SJSA1 (cell line): ENCODE measurements at places on chromosomes 16 and 17. TPM values are rescaled to one million over a fixed set of nuclear protein-coding genes. Genes with fewer than 3 reads are reported as not detected.

GRCh38 chr16:67193536-67193935 lies 1.6 kb downstream of the E2F4 start:
- no peak overlapping the region for H3K27ac ChIP-seq
- H3K27me3 ChIP-seq, result no peaks in the 10 kb centered on the region
- peak overlapping the region; percentile 93 for H3K4me3 ChIP-seq
- H3K36me3 ChIP-seq, result peaks cover 65% of the 10 kb centered on the region

Gene HSF4
- total RNA-seq, result 3.9 and 12.8 TPM in 2 replicates

Gene CCL16
- not detected in 2 replicates for total RNA-seq

- peak overlapping the region; percentile 10 for H3K27ac ChIP-seq
- no peaks in the 10 kb centered on the region for H3K27me3 ChIP-seq
- peaks cover 13% of the 10 kb centered on the region for H3K4me1 ChIP-seq
- no peaks in the 10 kb centered on the region for H3K36me3 ChIP-seq
- peak; percentile 49 for DNase-seq
- no peak overlapping the region for H3K4me3 ChIP-seq
These were observed 25.0 kb downstream of the HOXB1 start for GRCh38 chr17:48505788-48506187.

DNA sequence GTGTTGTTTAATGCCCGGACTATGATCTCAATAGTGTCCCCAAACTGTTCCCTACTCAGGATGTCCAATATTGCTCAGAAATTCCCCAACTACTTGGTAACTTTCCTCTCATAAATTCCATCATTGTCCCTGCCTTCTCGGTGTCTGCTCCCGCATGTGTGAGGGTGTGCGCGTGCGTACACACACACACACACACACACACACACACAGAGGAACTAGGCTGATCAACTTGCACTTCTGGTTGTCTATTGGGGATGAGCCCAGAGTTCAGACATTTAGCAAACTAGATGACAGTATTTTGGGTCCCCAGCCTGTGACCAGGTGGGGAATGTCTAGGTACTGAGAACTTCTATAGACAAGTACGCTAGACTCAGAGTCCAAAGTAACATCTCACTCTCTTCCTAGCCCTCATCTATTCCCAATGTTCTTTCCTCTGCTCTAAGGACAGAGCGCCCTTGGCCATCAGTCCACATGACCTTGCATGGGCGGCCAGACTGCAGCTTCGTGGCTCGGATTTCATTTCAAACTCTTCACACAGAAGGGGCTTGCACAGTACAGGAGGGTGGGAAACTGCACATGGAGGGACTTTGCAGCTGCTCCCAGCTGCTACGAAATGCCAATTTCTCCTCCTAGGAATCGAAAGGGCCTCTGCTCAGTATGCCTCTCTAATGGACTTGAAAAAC lies 5.3 kb downstream of the HS3ST3A1 start:
- no peak for DNase-seq
- H3K4me3 ChIP-seq, result no peak overlapping the region
- peaks cover 48% of the 10 kb centered on the region for H3K4me1 ChIP-seq
- no peaks in the 10 kb centered on the region for H3K27me3 ChIP-seq
- H3K36me3 ChIP-seq, result no peaks in the 10 kb centered on the region

Gene ABCA10
- total RNA-seq, result 0.08 TPM in 1 of 2 replicates, not detected in the other
